ENCODE measurements at places on chromosomes 1 and 21.

- DNase-seq, result no peak
Observed at GRCh38 chr1:52041551-52042185, 8.1 kb upstream of the KTI12 start.

DNA sequence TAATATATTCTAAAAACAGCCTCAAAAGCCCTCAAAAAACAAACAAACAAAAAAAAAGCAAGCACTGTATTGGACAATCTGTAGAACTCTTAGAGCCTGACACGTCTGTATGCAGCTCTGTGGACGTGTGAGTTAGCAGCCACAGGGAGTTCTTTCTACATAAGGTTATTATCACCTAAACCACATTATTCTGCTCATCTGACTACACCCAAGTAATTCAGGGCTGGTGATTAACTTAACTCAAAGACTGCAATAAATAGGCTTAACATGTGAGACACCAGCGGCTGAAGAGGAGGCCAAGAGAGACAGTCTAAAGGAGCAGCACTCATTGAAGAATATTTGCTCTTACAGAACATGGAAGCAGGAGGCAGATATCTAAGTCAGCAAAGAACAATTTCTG lies 316.0 kb downstream of the VAV3 start:
- no peak for DNase-seq

DNA sequence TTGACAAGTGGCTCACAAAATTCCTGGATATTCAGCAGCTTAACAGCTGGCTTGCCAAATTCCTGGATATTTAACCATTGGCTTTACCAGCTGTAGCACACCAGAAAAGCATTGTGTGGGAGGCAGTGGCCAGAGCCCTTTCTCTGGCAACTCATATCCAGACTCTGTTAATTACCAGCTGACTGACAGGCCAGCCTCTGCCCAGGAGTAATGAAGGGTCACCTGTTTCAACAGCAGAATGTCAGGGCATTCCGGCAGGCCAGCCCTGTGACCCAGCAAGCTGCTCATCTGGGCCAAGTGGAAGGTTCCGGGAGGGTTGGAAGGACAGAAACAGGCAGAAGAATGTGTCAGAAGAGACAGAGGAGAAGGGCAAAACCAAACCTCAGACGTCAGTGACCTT lies 35.2 kb upstream of the KIRREL1 start:
- no peak for DNase-seq

- DNase-seq, result no peak
Observed at GRCh38 chr21:39441502-39442475, 3.8 kb downstream of the LCA5L start.

DNA sequence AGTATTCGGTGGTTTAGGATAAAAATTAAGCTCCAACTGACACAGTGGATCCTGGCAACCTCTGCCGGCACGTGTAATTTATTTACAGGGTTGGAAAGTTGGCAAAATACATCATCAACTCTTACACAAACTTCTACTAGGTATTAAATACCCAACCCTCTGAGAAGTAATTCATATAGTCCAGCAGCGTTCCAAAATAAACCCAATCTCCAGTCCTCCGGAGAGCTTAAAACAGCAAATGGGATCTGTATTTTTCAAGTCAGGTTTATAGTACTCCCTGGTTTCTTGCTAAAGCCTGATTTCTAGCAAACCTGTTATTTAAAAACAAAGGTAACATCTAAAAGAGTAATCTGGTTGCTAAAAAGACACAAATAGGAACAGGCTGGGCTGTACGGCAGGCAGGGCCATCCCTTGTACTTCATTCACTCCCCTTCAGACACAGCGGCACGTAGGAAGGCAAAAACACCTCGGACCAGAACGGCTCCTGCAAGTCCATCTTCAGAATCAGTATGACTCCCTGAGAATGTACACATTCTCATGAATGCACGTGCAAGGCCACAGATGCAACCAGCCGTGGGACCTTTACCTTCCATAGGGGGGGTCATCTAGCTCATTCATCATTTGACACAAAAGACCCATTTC lies 8.6 kb downstream of the GLIS1 start:
- DNase-seq, result no peak

GRCh38 chr1:219310181-219310728 lies 136.6 kb downstream of the LYPLAL1 start:
- no peak for DNase-seq

GRCh38 chr1:194410756-194411155 lies 1224.3 kb upstream of the B3GALT2 start:
- DNase-seq, result no peak

DNA sequence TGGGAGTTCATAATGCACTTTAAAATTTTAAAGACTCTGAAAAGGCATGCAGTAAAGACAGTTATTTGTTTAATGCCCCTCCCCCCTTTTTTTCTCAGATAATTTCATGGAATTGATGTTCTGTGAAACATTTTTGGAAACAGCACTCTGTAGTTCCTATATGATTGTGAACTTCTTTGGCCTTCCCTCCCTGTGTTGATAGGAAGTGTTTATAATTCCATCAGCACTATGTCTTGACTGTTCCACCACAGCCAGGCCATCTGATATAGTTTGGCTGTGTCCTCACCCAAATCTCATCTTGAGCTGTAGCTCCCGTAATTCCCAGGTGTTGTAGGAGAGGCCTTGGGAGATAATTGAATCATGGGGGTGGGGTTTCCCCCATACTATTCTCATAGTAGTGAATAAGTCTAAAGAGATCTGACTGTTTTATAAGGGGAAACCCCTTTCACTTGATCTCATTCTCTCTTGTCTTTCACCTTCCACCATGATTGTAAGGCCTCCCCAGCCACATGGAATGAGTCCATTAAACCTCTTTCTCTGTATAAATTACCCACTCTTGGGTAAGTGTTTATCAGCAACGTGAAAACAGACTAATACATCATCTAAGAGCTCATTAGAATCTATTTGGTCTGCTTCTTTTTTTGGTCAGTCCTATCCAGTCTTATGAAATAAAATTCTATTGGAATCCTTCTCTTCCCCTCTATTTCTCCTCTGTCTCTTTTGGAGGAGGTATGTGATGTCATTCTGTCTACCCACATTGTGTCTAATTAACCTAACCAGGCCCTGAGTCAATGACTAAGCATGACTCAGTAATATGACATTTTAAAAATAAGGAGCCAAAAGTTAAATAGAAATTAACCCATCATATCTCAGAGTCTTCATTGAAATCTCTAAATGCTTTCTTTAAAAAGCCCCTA lies 8.9 kb downstream of the CCDC185 start:
- DNase-seq, result no peak

- DNase-seq, result no peak
Observed at GRCh38 chr1:222377428-222378088, 170.3 kb downstream of the HHIPL2 start.

DNA sequence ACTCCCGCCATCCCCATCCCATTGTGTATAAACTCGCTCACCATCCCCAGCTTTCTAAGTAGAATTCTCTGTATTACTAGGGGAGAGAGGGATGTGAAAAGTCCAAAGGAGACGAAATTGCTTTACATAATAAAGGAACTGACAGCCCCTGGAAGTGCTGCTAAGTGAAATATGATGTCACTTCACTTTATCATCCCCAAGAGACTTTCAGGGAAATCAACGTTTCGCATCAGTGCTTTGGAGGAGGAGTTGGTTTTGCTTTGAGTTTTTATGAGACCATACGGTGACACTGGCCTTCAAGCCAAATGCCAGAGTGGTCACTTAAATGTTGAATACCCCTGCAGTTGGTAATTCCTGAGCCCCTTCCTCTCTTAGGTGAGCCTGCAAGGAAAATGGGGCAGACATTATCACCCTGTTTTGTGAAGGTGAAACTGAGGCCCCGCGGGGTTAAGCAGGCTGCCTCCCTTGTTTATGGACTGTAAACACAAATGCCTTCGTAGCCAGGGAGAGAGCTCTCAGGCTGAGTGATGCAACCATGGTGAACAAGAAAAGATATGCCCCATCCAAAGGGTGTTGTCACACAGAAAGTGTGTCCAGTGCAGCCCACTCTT lies 58.4 kb upstream of the KAZN start:
- DNase-seq, result no peak

DNA sequence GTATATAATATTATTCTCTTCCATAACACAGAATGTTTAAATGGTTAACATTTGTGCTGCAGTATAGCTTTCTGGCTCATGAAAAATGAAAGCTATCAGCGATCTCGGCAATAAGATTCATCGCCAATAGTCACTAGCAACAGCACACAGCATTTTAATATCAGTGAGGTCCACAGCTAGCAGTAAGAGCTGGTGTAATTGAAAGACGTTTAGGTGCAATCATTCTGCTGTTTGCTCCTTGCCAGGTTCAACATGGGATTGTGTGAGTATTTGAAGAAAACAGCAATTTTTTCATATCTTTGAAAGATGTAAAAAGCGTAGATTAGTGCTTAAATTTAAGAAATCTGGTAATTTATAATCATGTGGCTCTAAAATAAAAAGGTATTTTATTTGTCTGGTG lies 20.1 kb downstream of the PRKACB start:
- DNase-seq, result no peak

GRCh38 chr1:19311503-19311930 lies 427 bp downstream of the AKR7A2 start:
- DNase-seq, result no peak

Data from Right ventricle myocardium inferior (tissue), 1 donor.